ENCODE measurements at places on chromosomes 13 and 19.

DNA sequence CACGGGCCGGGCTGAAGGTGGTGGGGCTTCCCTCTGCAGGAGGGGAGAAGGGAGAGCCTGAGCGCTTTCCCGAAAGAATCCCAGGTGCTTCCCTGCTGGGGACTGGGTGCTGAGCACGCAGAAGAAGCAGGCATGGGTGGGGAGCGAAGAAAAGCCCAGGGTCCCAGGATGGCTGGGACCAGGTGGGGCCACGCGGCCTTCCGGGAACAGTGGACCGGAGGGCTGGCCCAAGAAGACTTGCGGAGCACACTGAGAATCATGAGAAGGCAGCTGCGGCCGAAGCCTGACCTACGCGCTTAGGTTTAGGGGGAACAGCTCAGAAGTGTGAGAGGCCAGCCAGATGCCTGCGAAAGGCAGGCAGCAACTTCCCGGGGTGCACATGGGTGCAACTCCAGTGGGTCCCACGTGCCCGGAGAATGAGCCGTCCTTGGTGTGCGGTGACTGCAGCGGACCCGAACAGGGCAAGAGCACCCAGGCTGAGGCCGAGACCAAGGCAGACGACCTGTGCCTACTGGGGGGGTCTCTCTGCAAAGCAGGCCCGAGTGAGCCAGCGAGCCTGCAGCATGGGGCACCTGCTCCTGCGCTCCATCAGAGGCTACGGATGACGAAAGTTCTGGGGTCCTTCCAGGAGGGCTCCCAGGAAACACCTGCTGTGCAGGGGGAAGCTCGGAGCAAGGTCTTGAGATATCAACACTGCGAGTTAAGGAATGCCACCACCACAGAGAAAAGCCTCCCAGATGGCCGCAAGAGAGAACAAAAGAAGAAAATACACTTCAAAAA, 52.4 kb downstream of the MLLT1 start:
- no peak for DNase-seq

DNA sequence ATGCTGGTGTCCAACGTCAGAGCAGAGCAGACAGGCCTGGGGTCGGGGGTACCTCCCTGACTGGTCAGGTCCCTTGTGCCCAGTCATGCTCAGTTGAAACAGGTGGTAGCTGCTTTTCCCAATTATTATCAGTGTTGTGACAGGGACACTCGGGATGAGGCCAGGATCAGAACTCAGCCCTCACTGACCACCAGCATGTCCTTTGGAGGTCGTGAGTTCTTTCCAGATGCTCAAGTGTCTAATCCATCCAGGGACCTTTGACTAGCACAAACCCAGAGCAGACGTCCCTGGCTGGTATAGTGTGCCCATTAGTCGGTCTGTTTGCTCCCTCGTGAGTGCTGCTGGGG, 22.4 kb downstream of the MAU2 start:
- no peak for DNase-seq

- no peak for DNase-seq
Measured at GRCh38 chr19:55642153-55643002, 1.1 kb upstream of the ZNF581 start.

GRCh38 chr19:55275851-55276719, 3.8 kb downstream of the HSPBP1 start:
- DNase-seq = no peak

GRCh38 chr19:38737921-38738737, 6.1 kb downstream of the CAPN12 start:
- no peak for DNase-seq

- DNase-seq = no peak
Measured at GRCh38 chr19:56637976-56638555, 4.9 kb upstream of the SMIM17 start.

- DNase-seq = no peak
Measured at GRCh38 chr19:53873773-53874605, 6.3 kb downstream of the MYADM start.

All from stimulated activated CD8-positive, alpha-beta memory T cell treated with anti-CD3 and anti-CD28 coated beads, Interleukin-7, amount 100 ng/mL, for 1 hour (primary cell).